ENCODE measurements at places on chromosomes 2 and 18.

DNA sequence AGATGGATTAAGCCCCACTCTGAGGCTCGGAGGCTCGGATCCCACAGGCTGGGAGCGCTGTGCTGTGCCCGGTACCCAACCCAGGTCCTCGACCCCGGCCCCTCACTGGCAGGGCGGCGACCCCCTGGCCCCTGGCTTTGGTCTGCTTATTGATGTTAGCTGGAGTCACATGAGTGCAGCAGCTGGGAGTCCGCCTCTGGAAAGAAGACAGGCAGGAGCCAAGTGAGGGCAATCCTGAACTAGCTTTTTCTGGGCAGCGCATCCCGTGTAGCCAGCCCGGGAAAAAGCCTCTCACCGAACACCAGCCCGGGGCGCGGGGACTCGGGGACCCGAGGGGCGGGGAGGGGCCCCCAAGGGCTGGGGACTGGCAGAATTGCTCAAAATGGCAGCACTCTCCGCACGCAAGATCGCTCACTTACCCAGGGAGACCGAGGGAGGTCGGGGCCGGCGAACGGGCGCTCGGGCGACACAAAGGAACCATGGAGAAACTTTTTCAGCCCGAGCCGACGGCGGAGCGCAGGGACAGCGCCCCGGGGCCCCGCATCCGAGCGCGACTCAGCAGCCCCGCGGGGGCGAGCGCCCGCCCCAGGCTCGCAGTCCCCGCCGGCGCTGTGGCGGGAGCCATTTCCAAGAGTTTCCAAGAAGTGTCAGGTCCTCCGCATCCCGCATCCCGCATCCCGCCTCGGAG lies 567 bp downstream of the TMEM200C start:
- no peak for ATAC-seq

DNA sequence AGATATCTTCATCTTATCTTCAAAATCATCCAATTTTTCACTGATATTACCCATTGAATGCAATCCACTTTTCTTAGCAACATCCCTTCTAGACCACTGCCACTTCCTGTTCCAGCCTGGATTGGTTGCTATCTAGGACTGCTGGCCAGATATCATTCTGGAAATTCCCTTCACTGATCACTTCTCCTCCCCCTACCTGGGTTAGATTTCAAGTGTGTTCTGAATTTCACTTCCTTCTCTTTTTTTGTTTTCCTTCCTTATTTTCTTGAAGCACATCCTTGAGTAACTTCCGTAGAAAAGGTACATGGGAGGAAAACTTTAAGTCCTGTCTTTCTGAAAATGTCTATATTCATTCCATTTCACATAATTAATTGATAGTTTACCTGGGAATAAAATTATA lies 82.0 kb upstream of the IL1R2 start:
- no peak for ATAC-seq

- ATAC-seq = no peak
These were observed 45.4 kb upstream of the SNTG2 start for GRCh38 chr2:905091-905832.

- no peak for ATAC-seq
These were observed 19.2 kb upstream of the ASB1 start for GRCh38 chr2:238407566-238407965.

DNA sequence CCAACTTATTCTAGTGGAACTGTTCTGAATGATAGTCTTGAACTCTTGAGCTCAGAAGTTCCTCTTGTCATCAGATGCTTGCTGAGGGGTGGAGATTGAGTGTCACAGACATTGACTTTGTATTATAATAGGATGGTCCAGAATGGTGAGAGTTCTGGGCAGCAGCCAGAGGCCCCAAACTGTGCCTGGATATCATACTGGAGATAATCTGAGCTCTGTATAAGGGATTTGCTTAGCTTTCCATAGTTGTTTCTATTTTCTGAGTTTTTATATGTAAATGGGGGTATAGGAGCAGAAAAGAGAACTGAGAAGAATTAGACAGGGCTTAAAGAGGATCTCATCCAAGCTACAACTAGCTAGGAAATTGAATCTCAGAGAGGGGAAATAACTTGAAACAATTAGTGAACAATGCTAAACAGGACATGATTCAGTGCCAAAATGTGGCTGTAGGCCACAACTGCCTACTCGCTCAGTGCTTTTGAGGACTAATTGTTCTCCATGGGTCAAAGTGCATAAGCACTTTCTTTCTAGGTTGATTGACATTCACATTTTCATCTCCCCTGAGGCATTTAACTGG lies 10.1 kb upstream of the LCLAT1 start:
- no peak for ATAC-seq

DNA sequence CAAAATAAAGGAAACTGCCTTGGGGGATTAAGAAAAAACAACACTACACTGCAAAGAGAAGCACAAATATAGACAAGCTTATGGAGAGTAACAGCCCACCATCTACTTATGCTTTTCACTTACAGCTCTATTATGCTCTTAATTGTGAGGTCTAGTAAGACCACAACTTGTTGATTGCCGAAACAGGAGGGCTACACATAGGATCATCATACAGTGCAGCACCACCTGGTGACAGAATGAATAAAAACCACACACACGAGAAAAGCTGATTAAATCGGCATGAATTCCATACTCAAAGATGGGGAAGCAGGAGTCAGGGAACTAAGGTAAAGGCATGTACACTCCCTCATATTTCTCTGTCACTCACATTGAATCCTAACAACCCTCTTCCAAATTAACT lies 259.2 kb downstream of the IKZF2 start:
- peak; percentile 82 for ATAC-seq

DNA sequence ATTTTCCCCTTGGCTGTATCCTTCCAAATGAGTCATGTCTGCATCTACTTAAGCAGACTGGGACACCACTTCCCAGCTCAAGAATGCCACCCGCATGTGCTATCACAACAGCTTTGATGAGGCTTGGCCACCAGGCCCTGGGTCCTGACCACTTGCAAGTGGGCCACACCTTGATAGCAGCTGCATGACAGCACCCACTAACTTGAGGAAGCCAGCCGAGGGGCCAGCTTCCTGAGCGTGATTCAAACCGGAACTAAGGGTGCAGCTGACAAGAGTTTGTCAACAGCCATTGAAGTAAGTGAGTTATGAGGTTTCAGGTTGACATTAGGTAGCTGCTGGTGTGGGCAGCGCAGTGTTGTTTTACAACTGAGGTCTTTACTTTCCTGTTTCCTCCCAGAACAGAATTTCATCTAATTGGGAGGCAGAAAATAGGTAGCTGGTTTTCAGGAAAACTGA lies 54.4 kb downstream of the EPHA4 start:
- ATAC-seq = no peak

DNA sequence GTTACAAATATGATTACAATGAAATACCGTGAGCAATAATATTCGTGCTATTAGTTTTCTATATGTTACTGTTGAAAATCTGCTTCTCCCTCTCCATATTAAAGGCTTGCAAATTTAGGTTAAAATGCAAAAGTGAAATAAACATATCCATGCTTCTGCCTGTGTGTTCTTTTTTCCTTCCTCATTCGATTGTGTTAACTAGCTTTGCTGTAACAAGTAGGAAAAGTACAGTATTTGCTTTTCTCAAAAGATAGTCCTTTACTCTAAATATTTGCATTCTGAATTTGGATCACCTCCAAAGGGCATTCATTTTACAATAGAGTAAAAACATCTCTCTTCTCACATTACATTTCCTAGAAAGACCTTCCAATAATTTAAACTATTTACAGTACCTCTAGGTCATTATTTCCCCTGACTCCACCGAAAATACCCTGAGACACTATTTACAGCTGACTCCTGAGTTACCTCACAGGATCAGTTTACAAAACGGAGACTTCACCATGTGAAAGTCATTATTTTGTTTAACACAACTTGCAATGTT lies 835.0 kb upstream of the FANCL start:
- ATAC-seq = no peak

GRCh38 chr18:51578406-51578980 lies 381.0 kb upstream of the MEX3C start:
- ATAC-seq = no peak

DNA sequence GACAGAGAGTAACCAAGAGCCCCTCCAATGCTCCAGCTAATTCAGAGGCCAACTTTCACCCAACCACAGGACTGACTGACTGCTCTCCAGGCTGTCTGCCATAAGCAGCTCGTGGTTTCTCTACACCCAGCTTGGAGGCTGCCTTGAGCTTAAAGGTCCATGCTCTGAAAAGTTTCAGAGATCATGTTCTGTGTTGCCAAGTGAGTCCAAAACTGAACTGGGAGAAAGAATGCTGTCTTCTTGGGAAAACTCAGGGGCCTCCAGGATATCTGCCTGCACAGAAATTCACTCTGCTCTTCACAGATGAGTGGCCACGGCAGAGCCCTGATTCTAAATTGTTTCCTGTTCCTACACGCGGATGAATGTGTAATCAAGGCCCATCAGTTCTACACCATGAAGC lies 51.1 kb downstream of the LPIN2 start:
- peak; percentile 40 for ATAC-seq

DNA sequence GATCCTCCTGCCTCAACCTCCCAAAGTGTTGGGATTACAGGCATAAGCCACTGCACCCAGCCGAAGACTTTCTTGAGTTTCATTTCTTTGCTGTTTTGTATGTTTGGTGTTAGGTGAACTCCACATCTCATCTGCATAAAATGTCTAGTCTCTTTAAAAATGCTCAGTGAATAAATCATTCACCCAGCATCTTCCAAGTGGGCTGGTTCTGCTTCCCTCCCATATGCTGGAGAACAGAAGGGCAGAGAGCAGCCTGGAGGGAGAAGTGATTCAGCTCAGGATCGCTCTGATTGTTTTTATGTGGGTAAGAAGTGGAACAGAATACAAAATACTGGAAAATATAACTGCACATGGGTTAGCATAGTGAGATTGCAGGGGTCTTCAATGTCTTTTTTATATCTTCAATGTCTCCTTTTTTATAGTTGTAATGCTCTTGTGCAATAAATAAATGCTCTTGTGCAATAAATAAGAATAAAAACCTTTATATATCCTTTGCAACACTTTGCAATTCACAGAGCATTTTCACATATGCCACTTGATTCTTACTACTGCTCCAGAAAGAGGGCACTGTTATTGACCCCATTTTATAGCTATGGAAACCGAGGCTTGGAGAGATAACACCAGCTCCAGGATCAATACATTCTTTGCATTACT lies 253.0 kb upstream of the NCKAP5 start:
- no peak for ATAC-seq

DNA sequence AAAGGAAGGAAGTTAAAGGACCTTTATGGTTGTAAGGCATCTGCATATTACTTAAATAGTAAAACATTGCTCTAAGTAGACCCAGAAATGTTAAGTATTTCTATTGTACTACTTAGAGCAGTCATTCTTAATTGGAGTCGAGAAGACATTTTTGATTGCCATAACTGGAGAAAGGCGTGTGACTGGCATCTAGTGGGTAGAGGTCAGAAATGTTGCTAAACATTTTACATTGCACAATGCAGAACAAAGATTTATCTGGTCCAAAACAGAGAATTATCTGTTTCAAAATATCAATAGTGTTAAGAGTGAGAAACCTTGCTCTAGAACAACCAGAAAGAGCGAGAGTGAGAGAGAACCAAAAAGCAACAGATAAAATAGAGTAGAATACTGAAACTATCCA lies 23.3 kb upstream of the ROCK1 start:
- 0 out of 3 replicates have a peak, but pooled peaks have one; percentile 44 for ATAC-seq

GRCh38 chr2:239193401-239193811 lies 207.4 kb downstream of the HDAC4 start:
- no peak for ATAC-seq

DNA sequence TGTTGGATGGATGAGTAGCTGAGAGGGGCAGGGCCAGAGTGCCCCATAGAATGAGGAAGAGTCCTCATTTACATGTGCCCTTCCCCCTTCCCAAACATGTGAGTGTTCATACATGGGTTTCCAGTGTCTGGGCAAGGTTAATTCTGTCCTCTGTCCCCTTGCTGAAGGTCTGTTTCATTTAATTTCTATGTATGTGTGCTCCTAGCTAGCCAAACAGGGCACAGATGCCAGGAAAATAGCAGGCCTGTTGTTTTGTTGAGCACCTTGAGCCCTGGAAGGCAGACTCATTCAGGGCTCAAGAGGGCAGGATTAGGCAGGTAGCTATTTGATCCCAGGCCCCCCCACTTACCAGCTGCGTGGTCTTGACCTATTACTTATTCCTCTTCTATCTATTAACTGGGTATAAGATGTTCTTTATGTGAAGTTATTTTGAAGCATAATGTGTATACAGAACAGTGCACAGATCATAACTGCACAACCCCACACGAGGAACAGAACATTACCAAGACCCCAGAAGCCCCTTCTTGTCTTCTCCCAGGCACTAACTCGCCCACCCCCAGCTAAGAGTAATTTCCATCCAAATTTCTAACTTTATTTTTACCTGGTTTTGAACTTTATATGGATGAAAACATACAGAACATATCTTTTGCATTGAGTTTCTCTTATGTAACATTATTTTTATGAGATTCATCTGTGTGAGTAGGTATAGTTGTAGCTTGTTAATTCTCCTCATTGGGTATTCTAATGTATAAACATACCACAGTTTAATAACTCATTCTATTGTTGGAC lies 164.3 kb downstream of the RPIA start:
- no peak for ATAC-seq

DNA sequence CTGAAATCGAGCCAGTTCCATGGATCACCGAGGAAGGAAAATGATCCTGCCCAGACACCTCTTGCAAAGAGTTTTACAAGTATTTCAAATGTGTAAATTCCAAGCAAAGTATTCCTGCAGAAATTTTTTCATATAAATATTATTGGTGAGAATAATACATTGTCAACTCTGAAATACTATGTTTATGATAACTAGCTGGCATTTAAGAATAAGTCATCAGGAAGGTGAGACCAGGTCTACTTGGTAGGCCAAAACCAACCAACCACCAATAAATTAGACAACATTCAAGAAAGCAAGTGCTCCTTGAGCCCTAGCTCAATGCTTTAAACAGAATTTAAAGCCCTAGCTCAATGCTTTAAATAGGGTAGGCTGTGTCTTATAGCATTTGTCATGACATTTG lies 21.7 kb downstream of the SCN7A start:
- no peak for ATAC-seq

- ATAC-seq = no peak
These were observed 18.1 kb downstream of the NDC80 start for GRCh38 chr18:2589345-2590068.

DNA sequence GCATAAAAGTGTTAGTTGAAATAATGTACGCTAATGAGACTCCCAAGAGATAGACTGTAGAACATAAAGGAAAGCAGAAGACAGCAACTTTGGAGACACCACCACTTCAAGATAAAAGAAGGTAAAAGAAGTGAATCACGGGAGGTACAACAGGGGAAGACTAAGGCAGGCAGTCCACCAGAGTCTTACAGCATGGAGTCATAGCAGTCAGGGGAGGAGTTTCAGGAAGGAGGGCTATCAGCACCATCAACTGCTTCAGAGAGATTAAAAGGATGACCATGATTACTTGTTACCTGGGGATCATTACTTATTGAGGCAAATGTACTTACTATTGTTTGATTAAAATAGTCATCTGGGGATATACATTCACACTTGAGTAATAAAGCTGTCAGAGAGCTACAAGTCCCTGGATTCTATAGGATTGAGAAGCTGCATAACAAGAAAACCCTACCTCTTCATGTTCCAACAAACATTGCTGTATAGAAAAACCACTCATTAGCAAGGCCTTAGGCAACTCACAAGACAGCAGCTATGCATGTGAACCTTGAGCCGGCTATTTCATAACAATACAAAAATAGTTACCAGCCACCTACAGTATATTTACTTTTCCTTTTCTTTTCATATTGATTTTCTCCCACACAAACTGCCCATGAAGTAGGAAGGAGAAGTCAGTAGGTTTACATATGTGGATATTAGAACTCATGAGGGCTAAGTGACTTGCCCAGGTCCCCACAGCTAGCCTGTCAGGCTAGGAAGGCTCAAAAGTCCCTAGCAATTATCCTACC lies 101.7 kb downstream of the PDE11A start:
- no peak for ATAC-seq

All from SK-N-SH treated with all-trans-retinoic acid at 6 μM for 48 hours (cell line).